ENCODE measurements at places on chromosomes 6 and 20.

DNA sequence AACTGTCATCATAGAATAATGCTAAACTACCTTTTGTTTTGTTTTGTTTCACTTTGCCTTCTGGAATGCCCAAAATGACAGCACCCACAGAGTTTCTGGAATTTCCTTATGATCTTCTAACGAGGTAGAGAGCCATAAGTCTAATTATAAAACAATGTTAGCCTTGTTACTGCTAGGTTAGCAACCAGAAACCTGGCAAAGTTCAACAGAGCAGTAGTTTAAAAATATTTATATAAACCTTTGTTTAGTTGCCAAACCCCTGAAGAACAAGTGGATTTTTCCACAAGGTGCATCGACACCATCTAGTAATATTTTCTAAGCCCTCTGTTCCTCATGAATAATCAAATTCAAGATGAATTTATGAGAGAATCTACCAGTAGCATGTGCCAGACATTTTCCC, 27.6 kb upstream of the IPCEF1 start:
- no peak for DNase-seq

GRCh38 chr6:122130026-122130348, 269.5 kb upstream of the HSF2 start:
- no peak for DNase-seq

GRCh38 chr6:137571854-137572253, 77.7 kb upstream of the OLIG3 start:
- DNase-seq: peak; percentile 2

DNA sequence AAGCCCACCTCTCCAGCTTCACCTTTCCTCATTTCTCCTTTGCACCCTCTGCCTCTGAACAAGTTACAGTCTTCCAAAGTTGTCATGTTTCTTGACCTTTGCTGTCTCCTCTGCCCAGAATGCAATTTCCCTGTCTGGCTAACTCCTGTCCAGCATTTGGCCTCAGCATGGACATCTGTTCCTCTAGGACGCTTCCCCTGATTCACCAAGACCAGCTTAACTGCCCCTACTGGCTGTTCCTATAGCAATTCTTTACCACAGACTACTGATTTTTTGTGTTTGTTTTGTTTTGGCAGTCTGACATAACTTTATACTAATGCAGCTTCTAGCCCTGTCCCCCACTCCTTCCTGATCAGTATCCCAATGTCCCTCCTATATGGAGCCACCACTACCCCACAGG, 13.4 kb downstream of the GNL1 start:
- no peak for DNase-seq

DNA sequence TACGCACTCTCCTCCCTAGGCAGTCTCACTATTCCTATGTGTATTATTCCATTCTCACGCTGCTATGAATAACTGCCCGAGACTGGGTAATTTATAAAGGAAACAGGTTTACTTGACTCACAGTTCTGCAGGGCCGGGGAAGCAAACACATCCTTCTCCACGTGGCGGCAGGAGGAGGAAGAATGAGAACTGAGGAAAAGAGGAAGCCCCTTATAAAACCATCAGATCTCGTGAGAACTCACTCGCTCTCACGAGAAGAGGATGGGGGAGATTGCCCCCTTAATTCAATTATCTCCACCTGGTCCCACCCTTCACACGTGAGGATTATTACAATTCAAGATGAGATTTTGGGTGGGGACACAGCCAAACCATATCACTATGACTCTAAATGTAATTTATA, 61.9 kb downstream of the ECT2L start:
- no peak for DNase-seq

DNA sequence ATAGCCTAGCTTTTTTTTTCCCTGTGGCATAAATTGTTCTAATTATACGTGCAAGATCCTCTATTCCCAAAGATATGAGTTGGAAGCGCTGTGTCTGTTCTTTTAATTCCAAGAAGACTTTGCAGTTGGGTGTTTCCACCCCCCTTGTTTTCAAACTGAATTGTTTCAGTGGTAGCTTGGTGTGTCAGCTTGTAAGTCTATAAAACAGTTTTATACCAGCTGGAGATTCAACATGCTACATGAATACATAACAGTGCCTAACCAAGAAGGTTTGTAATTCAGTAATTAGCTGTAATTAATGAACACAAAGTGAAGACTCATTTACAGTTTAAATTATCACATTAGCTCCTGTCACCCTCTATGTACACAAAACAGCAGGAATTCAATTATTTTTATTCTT, 154.0 kb downstream of the ZNF217 start:
- DNase-seq: no peak

DNA sequence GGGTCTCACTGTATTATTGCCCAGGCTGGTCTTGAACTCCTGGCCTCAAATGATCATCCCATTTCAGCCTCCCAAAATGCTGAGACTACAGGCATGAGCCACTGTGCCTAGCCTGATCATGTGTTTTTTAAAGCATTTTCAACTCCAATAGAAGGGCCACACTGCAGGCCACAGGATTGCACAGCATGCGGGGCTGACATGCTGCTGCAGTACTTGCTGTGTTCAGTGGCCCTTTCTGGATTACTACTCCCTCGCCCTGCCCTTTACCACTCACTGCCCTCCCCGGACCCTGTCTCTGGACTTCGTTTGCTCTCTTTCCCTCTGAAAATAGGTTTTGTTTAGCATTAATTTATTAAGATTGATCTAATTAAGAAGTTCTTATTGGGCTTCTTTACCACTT, 37.3 kb downstream of the HECA start:
- no peak for DNase-seq

DNA sequence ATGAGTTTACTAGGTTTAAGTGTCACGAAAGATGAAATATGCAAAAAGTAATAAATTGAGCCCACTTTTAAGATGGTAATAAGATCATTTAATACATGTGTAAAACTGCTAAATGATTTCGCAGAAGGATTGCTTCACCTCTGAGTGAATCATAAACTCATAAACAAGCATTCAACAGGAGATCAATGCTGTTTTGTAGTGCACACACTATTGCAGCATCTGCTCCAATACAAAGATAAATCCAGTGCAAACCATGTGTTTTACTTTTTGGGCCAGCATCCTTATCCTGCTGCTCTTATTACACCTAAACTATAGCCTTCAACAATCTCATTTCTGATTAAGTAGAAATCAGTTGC, 400.1 kb downstream of the NKAIN2 start:
- DNase-seq: no peak

Data from astrocyte of the spinal cord (primary cell).